Hematopoietic multipotent progenitor cell treated with erythropoietin and hydrocortisone succinate and interleukin-3 and kit ligand, for 6 days (in vitro differentiated cells): ENCODE measurements at places on chromosomes 5 and 9.

DNA sequence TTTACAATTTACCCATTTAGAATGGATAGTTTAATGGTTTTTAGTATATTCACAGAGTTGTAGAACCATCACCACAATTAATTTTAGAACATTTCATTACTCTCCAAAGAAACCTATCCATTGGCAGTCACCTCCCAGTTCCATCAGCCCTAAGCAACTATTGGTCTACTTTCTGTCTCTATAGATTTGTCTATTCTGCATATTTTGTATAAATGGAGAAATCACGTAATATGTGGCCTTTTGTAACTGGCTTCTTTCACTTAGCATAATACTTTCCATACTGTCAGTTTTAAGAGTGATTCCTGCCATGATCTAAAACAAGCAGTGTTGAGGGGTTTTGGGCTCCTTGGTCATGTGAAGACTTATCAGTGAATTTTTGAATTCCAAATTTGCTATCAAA lies 12.7 kb downstream of the OCLN start:
- no peak for DNase-seq

DNA sequence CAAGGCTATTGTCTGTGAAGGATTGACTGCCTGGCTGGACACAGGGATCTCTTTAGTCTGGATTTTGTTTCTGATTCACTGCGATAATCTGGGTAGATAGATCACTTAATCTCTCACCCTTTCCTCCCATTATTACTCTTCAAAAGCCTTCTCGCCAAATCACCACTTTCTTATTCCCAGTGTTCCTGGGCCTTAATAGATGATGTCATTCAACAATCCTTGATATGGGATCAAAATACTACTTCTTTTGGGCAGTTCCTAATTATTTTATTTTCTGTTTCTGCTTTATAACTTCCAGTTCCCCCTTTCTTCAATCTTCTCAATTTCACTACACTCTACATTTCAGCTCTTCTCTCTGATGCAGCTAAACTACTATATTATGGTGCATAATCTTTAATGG lies 6.8 kb upstream of the CRHBP start:
- no peak for DNase-seq

GRCh38 chr5:127423173-127423798 lies 94.2 kb upstream of the PRRC1 start:
- DNase-seq, result no peak

DNA sequence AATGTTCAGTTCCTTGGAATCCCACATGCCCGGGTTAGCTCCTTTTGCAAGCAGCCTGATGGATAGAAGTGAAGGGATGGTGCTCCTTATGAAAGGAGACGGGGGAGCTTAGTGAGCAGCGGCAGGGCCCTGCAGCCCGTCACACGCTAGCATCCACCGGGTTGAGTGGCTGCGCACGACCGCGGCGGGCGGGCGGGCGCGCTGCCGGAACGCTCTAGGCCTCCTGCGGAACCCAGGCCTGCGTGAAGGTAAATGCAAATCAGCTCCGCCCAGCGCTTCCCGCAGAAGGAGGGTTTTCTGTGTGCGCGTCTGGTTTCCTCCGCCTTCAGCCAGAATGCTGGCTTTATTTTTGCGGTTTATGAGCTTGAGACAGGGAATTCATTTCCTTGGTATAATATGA lies 19.8 kb downstream of the IL12B start:
- peak; percentile 20 for DNase-seq
